ENCODE measurements at places on chromosomes 2 and 18. TPM values are rescaled to one million over a fixed set of nuclear protein-coding genes. Genes with fewer than 3 reads are reported as not detected.

DNA sequence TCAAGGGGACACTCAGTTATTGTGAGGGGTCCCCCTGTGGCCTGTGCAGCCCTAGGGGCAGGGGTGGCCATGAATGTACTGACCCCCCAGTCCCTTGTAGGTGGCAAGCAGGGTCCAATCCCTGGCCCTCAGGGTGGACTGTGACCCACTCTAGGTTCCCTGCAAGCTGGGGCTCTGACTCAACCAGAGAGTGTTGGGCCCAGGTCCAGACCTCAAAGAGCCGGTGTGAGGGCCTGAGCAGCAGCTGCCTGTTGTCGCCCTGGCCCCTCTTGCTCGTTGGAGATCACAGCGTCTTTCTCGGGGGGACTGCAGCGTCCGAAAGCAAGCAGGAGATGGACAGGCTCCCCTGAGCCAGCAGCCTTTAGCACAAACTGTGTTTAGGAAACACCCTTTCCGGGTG, 66.8 kb upstream of the ATG16L1 start:
- no peak for DNase-seq

- DNase-seq, result no peak
These were observed 20.7 kb upstream of the ALLC start for GRCh38 chr2:3637311-3637675.

- no peak for DNase-seq
These were observed 1.1 kb downstream of the ZNF513 start for GRCh38 chr2:27379383-27379835.

DNA sequence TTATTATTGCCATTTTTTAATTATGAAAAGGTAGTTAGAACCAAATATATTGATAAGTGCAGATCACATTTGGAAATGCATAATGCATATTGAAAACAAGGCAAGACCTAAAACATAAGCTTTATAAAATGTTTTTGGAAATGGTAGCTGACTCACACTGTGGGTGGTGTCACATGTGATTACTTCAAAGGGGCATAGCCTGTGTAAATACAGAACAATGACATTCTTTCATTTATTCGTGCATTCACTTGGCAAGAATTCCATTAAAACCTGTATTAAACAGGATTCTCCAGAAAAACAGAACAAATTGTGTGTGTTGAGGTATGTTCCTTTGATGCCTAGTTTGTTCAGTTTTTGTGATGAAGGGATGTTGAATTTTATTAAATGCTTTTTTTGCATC, 427.3 kb upstream of the ST6GAL2 start:
- DNase-seq, result no peak

DNA sequence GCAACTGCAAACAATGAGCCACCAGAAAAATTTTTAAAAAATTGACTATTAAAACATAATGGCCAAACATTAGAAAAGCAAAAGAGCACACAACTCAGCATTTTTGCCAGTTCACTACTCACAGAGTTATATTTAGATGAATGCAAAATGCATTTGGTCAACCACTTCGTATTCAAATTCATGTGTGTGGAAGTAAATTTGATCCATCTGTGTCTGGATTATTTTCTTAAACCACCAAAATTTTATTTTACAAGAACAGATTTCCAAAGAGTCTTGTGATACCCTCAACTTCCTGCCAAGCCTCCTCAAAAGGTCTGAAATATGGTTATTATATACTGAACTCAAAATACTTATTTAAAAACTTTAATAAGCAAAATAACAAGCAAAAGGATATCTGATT, 57.4 kb downstream of the PPP1R1C start:
- no peak for DNase-seq

DNA sequence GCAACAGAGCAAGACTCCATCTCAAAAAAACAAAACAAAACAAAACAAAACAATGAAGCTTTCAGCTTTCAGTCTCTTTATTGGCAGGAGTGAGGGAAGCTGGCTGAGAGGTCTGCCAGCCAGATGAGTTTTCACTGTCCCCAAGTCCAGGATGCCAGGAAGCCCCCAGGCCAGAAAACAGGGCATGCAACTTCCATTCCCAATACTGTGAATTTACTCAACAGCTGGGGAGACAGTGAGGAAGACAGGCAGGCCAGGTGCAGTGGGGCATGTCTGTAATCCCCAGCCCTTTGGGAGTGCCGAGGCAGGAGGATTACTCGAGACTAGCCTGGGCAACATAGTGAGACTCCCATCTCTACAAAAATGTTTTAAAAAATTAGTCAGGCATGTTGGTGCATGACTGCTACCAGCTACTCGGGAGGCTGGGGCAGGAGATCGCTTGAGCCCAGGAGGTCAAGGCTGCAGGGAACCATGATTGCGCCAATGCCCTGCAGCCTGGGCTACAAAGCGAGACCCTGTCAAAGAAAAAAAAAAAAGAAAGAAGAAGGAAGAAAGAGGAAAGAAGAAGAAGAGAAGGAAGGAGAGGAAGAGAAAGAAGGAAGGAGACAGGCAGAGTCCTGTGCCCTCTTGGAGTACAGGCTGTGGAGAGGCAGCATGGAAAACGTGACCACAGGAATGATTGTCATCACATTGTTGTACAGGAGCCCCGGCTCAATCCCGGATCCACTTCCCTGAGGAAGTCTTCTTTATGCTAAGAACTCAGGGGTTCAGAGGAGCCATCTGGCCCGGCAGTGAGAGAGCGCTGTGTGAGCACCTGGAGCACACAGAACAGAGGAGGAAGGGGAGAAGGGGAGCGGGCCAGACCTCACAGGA, 29.2 kb upstream of the POMC start:
- no peak for DNase-seq

The ICA1L gene
- total RNA-seq, result 4.1 TPM

The SLC4A5 gene
- total RNA-seq, result 1.6 TPM

Measured in heart left ventricle (tissue), 16 donors.